ENCODE measurements at places on chromosomes 16 and 17. TPM values are rescaled to one million over a fixed set of nuclear protein-coding genes. Genes with fewer than 3 reads are reported as not detected.

Gene G6PC1
- not detected for total RNA-seq

Gene FASN
- 142 TPM for total RNA-seq

Gene STAC2
- under 0.01 TPM for total RNA-seq

Gene PLA2G10
- total RNA-seq: not detected

Gene SLC5A2
- total RNA-seq: not detected

Gene EDC4
- 45.7 TPM for total RNA-seq

Gene GOSR2
- 44.9 TPM for total RNA-seq

Gene SHBG
- 0.36 TPM for total RNA-seq

Gene PSMC5
- total RNA-seq: 34.0 TPM

Gene CFAP97D1
- not detected for total RNA-seq

Gene SMIM5
- under 0.01 TPM for total RNA-seq

Gene TBC1D3C
- not detected for total RNA-seq
